Stimulated activated CD8-positive, alpha-beta memory T cell treated with anti-CD3 and anti-CD28 coated beads, Interleukin-4, amount 100 ng/mL, for 48 hours (primary cell): ENCODE measurements at places on chromosomes 12 and 14.
A peak's percentile ranks its signal among the peaks of the same experiment; 100 is the strongest.

- no peak for DNase-seq
Observed at GRCh38 chr14:102652194-102652593, 59.7 kb downstream of the RCOR1 start.

DNA sequence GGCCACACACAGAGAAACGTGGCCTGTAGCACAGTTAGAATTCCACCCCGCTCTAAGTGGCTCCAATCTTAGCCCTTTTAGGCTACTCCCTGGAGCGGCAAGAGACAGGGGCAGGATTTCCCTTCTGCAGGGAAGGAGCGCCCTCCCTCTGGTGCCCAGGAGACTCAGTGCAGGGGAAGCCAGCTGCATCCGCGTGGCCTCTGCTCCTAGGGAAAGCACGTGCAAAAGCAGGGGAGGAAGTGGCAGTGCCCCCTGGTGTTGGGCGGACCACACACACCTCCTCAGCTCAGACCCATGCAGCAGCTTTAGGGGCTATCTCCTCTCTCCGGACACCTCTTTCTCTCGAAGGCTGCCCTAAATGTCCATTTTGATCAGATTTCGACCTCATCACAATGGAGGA lies 50.0 kb downstream of the SPRING1 start:
- DNase-seq: peak; percentile 66

GRCh38 chr12:118432812-118433545 lies 56.6 kb downstream of the SUDS3 start:
- DNase-seq: no peak

DNA sequence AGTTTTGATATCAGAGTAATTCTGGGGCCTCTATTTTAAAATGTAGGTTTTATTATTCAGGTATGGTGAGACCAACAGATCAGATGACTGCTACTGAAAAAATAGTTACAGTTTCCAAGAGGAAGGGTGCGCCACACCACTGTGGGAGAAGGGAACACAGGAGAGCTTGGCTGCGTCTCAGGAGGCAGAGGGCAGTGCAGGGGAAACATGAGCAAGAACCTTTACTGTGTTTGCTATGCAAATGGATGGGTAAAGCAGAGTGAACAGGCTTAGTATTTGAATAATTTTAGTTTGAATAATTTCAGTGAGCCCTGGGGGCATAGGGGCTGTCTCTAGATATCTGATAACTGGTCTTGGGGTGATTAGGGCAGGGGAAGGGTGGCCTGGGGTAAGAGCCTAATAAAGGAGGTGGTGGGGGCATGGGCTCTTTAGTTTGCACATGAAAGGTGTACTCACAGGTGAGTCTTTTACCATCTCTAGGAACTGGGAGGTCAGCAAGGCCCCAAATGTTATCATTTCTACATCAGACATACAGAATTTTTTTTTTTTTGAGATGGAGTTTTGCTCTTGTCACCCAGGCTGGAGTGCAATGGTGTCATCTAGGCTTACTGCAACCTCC lies 196.8 kb upstream of the NEDD1 start:
- no peak for DNase-seq

DNA sequence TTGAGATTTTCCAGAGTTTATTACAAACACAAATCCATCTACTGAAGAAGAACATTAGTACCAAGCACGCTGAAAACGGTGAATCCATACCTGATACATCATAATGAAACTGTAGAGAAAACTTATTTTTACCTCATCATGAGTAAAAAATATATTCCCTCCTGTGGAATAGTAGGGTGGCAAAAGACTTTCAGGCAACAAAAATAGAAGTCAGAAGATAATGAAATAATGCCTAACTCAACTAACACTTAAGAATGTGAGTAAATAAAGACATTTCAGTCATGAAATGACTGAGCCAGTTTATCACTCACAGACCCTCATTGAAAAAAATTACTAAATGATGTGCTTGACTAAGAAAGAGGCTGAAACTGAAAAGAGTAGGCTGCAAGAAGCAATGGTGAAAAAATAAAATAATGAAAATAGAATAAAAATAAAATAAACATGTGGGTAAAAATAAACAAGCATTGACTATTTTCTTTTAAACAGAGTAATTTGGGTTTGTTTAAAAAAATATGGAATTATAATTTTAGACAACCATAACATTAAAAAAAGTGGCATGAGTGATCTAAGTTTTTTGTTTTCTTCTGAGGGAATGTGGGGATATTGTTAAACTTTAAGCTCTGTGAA lies 148.6 kb downstream of the ASCL1 start:
- DNase-seq: no peak

- DNase-seq: no peak
Observed at GRCh38 chr12:108394196-108394595, 55.1 kb upstream of the CMKLR1 start.

- no peak for DNase-seq
Observed at GRCh38 chr12:69331519-69331908, 16.7 kb upstream of the LYZ start.

GRCh38 chr12:116864371-116865160 lies 16.7 kb downstream of the HRK start:
- DNase-seq: no peak

DNA sequence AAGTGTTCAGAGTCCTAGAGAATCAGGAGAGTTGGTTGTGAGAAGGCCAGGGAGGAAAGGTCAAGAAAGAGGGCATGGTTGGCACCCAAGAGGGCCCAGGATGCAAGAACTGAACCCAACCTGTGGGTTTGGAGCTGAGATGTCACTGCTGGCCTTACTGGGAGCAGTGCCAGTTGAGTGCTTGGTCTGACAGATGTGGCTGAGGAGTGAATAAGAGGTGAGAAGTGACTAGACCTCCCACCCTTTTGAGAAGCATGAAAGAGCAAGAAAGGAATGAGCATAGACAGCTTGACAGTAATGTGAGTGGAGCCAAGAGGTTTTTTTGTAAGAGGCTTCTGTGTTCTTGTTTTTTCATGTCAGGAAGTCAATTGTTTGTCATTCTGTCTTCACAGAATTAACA lies 95.3 kb downstream of the FGD4 start:
- no peak for DNase-seq
